ENCODE measurements at places on chromosomes 16 and 17.
A peak's percentile ranks its signal among the peaks of the same experiment; 100 is the strongest.

DNA sequence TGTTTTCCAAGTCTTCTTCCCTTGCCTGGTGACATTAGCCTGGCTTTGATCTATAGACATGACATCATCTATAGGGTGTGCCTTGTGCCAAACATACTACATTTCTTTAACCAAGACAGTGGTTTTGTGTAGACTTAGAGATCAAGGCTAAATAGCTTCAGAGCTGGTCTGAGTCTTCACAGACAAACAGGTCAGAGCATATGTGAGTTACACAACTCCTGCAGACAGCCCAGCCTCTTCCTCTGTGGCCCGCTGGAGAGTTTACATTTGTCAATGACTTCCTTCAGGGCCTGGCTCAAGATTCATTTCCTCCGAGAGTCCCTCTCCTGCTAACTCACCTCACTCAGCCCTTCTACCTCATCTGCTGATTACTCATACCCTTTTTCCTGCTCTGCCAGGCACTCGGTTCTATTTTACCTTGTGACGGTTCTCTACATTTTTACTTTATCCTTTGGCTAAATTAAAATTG lies 73.1 kb upstream of the TANC2 start:
- H3K4me1 ChIP-seq = peaks cover 43% of the 10 kb centered on the region
- no peaks in the 10 kb centered on the region for H3K27me3 ChIP-seq
- H3K27ac ChIP-seq = peak overlapping the region; percentile 33
- no peaks in the 10 kb centered on the region for H3K36me3 ChIP-seq
- no peak overlapping the region for H3K4me3 ChIP-seq
- no peak for DNase-seq

DNA sequence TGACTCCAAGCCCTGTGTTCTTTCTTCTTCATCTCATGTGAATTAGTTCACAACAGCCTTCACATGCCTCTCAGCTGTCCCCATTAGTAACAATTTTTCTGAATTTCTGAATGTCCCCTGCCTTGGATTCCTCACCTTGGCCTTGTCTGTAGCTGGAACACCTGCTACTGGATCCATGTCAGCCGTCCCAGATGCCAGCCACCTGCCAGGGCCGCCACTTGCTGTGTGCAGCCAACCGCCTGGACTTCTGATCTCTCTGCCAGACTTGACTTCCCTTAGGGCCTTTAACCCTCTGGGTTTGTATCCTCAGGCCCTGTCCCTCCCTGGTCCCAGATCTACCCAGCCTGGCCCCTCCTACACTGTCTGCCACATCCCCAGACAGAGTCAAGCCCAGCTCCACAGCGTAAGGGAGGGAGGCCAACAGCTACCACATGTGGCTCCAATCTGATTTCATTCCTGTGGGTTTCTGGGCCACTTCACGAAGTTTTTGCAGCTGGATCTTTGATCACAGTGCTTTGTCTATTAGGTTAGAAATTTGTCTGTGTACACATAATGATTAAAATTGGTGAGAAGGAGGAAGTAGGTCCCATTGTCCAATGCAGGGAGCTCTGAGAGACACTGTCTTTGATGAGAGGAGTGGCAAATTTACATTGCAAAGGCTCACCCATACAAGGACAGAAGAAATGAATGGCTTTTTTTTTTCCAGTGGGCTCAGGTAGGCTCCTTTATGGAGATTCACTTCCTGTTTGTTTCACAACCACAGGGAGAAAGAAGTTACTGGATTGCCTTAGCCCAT lies 15.3 kb downstream of the MPP2 start:
- no peak for DNase-seq
- H3K27ac ChIP-seq = no peak overlapping the region
- H3K27me3 ChIP-seq = no peaks in the 10 kb centered on the region
- peaks cover 3% of the 10 kb centered on the region for H3K36me3 ChIP-seq
- H3K4me1 ChIP-seq = no peaks in the 10 kb centered on the region

DNA sequence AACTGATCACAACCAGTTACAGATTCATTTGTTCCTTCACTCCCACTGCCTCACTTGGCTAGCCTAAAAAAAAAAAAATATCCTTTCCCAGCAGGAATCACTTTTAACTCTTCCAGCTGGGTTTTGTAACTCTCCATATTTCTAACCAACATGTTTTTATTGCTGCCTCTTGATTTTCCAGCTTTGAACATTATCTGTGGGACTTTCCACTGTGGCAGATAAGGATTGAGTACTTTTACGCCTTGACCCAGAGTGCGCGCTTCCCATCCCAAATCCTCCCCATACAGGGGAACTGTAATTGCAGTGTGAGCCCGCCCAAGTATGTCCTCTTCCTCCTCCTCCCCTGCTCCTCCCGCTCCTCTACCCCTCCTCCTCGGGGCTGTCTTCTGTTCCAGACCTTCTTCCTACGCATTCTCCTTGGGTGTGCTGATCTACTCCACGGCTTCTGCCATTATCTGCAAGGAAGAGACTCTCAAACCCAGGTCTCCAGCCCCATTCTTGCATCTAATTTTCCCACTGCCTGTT lies 43.4 kb downstream of the CYB5D2 start:
- H3K4me3 ChIP-seq = no peak overlapping the region
- H3K27me3 ChIP-seq = no peaks in the 10 kb centered on the region
- H3K36me3 ChIP-seq = peaks cover 28% of the 10 kb centered on the region
- no peak overlapping the region for H3K27ac ChIP-seq
- no peak for DNase-seq

DNA sequence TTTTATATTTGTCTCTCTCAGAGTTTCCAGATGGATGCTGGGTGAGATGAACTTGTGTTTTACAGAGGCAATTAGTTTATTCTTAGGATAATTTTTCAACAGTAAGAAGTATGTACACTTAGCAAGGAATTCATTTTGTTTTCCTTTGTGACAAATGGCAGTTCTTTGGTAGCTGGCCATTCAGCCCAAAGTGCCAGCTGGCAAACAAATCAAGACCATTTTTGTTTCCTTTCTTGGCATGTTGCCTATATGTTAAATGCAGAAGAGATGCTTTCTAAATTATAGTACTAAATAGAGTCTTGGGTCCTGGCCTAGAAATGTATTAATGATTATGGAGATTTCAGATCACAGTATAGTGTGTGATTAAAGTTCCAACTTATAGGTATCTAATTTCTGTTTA lies 337.1 kb downstream of the CNTNAP4 start:
- no peaks in the 10 kb centered on the region for H3K27me3 ChIP-seq
- no peak overlapping the region for H3K4me3 ChIP-seq
- DNase-seq = no peak

DNA sequence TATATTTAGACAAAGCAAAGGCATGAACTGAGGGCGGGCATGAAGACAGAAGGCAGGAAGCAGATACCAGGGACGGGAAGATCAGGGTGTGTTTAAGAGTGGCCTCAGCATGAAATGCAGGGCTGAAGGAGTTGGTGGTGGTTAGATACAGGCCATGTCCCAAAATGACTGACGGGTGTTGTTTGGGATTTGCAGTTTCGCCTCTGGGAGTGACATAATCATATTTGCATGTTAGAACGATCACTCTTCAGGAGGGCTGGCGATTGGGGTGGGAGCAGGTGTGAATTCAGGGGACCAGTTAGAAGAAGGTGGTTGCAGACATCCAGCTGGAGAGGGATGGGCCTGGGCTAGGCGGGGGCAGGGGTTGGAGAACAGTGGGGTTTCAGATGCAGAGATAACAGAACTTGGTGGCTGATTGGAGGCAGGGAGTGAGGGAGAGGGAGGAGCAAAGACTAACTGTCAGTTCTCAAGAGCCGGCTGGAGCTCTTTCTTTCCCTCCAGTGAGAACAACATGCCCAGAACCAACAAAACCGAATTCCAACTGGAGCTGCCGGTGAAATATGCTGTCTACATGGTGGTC lies 27.2 kb upstream of the ITGAX start:
- H3K36me3 ChIP-seq = no peaks in the 10 kb centered on the region
- H3K4me1 ChIP-seq = no peaks in the 10 kb centered on the region
- H3K27me3 ChIP-seq = no peaks in the 10 kb centered on the region
- H3K4me3 ChIP-seq = no peak overlapping the region

- DNase-seq = no peak
- H3K27me3 ChIP-seq = no peaks in the 10 kb centered on the region
- H3K4me1 ChIP-seq = peaks cover 5% of the 10 kb centered on the region
- H3K27ac ChIP-seq = no peak overlapping the region
These were observed 21.8 kb downstream of the CEP131 start for GRCh38 chr17:81200695-81201580.

- H3K27me3 ChIP-seq = no peaks in the 10 kb centered on the region
- H3K27ac ChIP-seq = no peak overlapping the region
These were observed 66.6 kb upstream of the CHMP6 start for GRCh38 chr17:80924807-80925610.

- DNase-seq = no peak
- H3K4me1 ChIP-seq = peaks cover 40% of the 10 kb centered on the region
- no peaks in the 10 kb centered on the region for H3K36me3 ChIP-seq
- peak overlapping the region; percentile 92 for H3K4me3 ChIP-seq
- H3K27ac ChIP-seq = peak overlapping the region; percentile 94
These were observed 1.9 kb downstream of the GLIS2 start for GRCh38 chr16:4317532-4318450.

DNA sequence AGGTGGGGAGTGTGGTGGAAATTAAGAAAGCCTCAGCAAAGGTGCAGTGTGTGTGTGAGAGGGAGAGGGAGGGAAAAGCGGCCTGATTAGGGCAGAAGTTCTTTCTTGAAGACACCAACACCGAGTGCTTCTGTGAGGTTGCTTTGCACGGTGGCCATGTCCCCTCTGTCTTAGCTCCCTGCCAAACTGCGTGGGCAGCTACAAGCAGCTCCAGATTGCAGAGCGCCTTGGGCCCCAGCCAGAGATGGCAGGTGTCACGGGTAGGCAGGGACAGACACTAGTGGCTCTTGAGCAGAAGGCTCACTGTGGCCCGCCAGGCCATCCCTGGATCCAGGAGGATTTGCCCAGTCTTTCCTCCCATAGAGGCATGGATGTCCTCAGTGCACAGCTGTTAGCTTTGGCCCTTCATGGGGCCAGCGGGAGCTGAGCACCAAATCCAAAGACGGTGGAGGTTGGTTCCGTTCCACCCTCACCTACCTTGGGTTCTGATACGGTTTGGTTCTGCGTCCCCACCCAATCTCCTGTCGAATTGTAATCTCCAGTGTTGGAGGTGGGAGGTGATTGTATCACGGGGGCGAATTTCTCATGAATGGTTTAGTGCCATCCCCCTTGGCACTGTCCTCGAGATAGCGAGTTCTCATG lies 21.4 kb downstream of the KIAA0513 start:
- DNase-seq = no peak
- H3K4me1 ChIP-seq = peaks cover 5% of the 10 kb centered on the region
- H3K36me3 ChIP-seq = no peaks in the 10 kb centered on the region
- H3K27me3 ChIP-seq = no peaks in the 10 kb centered on the region
- no peak overlapping the region for H3K4me3 ChIP-seq

- H3K4me3 ChIP-seq = no peak overlapping the region
- no peak overlapping the region for H3K27ac ChIP-seq
- H3K36me3 ChIP-seq = no peaks in the 10 kb centered on the region
- no peaks in the 10 kb centered on the region for H3K4me1 ChIP-seq
These were observed 243.3 kb upstream of the PSMD7 start for GRCh38 chr16:74053312-74053711.

GRCh38 chr17:43779145-43780125 lies 658 bp upstream of the DUSP3 start:
- peaks cover 41% of the 10 kb centered on the region for H3K4me1 ChIP-seq
- H3K36me3 ChIP-seq = peaks cover 2% of the 10 kb centered on the region

GRCh38 chr16:69017036-69017783 lies 88.2 kb upstream of the HAS3 start:
- H3K4me3 ChIP-seq = no peak overlapping the region
- no peak for DNase-seq
- no peaks in the 10 kb centered on the region for H3K4me1 ChIP-seq
- no peaks in the 10 kb centered on the region for H3K36me3 ChIP-seq

Data from thoracic aorta (tissue), 2 donors.